Activated naive CD8-positive, alpha-beta T cell treated with anti-CD3 and anti-CD28 coated beads, Interleukin-2, amount 50 U/mL, for 24 hours (primary cell): ENCODE measurements at places on chromosomes 7 and 10.

- no peak overlapping the region for H3K4me3 ChIP-seq
- H3K27me3 ChIP-seq: peaks cover 23% of the 10 kb centered on the region
- no peak overlapping the region for H3K27ac ChIP-seq
- H3K36me3 ChIP-seq: no peaks in the 10 kb centered on the region
- no peak for DNase-seq
Observed at GRCh38 chr7:95917634-95918033, 145.3 kb downstream of the DYNC1I1 start.

GRCh38 chr7:146902728-146903127, 786.1 kb downstream of the CNTNAP2 start:
- H3K4me3 ChIP-seq: no peak overlapping the region
- no peaks in the 10 kb centered on the region for H3K36me3 ChIP-seq
- no peak overlapping the region for H3K27ac ChIP-seq
- no peaks in the 10 kb centered on the region for H3K27me3 ChIP-seq
- H3K4me1 ChIP-seq: no peaks in the 10 kb centered on the region
- DNase-seq: no peak

DNA sequence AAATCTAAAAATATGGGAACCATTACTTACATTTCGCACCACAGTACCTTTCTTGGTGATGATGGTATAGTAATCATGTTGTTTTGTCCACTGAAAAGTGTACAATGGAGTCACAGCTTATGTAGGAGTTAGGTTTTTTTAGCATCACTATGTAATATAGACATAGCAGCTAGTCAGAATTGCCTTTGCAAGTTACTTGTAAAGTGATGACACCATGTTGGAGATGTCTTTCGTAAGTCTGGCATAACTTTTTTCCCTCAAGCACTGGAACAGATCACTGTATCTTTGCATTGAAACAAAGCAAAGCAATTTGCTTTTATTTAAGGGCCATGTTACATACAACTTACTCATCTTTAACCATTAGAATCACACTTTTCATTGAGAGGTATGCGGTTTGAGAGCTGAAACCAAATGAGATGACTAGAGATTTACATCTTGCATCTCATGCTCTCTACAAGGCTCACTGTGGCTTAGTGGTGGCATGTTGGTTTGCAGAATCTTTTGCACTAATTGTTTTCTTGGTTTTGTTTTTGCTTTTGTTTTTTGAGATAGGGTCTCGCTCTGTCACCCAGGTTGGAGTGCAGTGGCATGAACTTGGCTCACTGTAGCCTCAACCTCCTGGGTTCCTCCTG, 18.3 kb downstream of the UBN2 start:
- no peak overlapping the region for H3K27ac ChIP-seq
- H3K4me1 ChIP-seq: no peaks in the 10 kb centered on the region
- no peak for DNase-seq
- H3K4me3 ChIP-seq: no peak overlapping the region

DNA sequence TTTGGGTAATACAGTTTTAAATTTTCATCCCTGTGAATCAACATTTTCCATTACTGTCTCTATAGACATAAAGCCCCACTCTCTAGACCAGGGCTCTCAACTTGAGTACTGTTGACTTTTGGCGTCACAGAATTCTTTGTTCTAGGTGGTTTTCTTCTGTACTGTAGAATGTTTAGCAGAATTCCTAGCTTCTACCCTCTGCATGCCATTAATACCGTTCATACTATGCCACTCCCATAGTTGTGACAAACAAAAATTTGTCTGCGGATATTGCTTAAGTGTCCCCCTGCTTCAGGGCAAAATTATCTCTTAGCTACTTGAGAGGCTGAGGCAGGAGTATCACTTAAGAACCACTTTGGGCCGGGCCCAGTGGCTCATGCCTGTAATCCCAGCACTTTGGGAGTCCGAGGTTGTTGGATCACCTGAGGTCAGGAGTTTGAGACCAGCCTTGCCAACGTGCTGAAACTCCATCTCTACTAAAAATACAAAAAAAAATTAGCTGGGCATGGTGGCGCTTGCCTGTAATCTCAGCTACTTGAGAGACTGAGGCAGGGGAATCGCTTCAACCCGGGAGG, 57.3 kb upstream of the NRG3 start:
- no peak for DNase-seq
- no peaks in the 10 kb centered on the region for H3K36me3 ChIP-seq
- no peaks in the 10 kb centered on the region for H3K4me1 ChIP-seq
- no peaks in the 10 kb centered on the region for H3K27me3 ChIP-seq
- no peak overlapping the region for H3K4me3 ChIP-seq

GRCh38 chr10:130368761-130369560, 232.8 kb downstream of the GLRX3 start:
- no peak for DNase-seq
- no peaks in the 10 kb centered on the region for H3K4me1 ChIP-seq
- no peaks in the 10 kb centered on the region for H3K27me3 ChIP-seq
- H3K27ac ChIP-seq: no peak overlapping the region

DNA sequence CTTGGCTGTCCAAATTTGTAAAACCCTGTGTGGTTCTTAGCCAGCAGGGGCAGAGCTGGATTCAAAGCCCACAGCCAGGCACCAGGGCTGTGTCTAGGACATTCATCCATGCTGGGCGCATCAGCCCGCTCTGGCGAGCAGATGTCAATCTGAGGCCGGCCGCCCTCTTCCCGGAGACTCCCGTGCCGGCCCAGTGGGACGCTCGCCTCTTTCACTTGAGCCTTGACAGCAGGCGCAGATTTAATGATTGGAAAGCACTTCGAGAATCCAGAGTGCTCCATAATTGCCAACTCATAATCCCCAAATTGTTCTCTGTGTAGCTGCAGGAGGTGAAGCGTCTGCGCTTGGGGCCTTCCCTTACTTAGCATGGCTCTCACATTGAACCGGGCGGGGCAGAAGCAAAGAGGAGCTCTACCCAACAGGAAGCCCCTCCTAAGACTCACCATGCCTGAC, 36.7 kb downstream of the SLIT1 start:
- no peaks in the 10 kb centered on the region for H3K36me3 ChIP-seq
- H3K27ac ChIP-seq: no peak overlapping the region
- H3K4me3 ChIP-seq: no peak overlapping the region
- no peak for DNase-seq
- H3K27me3 ChIP-seq: peaks cover 1% of the 10 kb centered on the region
- H3K4me1 ChIP-seq: no peaks in the 10 kb centered on the region

GRCh38 chr10:70784471-70784870, 706 bp downstream of the TBATA start:
- no peaks in the 10 kb centered on the region for H3K36me3 ChIP-seq
- no peak overlapping the region for H3K27ac ChIP-seq
- H3K4me3 ChIP-seq: no peak overlapping the region
- H3K27me3 ChIP-seq: peaks cover 2% of the 10 kb centered on the region

DNA sequence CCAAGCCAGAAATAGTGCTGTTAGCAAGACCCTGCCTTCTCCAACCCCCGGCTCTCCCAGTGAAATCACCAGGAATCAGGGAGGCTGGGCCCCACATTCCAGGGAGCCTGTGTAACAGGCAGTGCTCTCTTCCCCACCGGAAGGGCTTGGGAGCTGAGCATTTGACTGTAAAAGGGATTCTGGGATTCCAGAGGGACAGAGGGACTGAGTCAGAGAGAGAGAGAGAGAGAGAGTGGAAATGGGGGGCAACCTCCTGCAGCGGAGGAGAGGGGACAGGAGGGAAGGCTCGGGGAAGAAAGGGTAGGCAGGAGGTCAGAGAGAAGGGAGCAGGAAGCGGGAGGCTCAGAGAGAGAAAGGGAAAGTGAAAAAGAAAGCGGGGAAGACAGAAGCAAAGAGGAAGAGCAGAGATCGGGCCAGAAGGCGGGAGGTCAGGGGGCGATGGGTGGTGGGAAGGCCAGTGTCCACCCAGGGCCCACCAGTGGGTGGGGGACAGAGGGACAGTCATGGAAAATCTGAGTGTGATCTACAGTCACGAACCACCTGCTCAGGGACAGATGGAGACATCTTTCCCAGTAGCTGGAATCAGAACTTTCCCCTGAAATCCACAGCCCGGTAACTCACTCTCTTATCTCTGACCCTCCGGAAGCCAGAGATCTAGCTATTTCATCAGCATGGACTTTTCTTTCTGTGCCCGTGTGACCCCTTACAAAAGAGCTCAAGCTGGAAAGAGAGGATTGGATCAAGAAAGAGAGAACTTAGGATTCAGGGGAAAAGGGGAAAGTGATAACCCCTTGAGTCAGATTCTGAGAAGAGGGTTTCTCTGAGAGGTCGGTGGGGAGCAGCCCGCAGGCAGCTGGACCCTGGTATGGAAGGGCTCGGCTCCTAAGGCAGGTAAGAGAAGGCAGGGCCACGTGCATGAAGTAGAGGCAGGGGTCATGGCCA, 4.6 kb upstream of the SERPINE1 start:
- peak overlapping the region; percentile 60 for H3K4me3 ChIP-seq
- H3K36me3 ChIP-seq: no peaks in the 10 kb centered on the region
- peaks cover 60% of the 10 kb centered on the region for H3K27me3 ChIP-seq
- H3K4me1 ChIP-seq: peaks cover 45% of the 10 kb centered on the region
- DNase-seq: no peak

- peaks cover 44% of the 10 kb centered on the region for H3K27me3 ChIP-seq
- peak; percentile 89 for DNase-seq
- peaks cover 14% of the 10 kb centered on the region for H3K4me1 ChIP-seq
- H3K4me3 ChIP-seq: peak within 1 kb of the TSS; percentile 85
- H3K27ac ChIP-seq: peak within 1 kb of the TSS; percentile 40
Observed at GRCh38 chr7:90244909-90245851, at the start of gene CFAP69. Gene CFAP69 (plus strand): TSS chr7:90245174. CDS start chr7:90245425, 251 bp downstream.

DNA sequence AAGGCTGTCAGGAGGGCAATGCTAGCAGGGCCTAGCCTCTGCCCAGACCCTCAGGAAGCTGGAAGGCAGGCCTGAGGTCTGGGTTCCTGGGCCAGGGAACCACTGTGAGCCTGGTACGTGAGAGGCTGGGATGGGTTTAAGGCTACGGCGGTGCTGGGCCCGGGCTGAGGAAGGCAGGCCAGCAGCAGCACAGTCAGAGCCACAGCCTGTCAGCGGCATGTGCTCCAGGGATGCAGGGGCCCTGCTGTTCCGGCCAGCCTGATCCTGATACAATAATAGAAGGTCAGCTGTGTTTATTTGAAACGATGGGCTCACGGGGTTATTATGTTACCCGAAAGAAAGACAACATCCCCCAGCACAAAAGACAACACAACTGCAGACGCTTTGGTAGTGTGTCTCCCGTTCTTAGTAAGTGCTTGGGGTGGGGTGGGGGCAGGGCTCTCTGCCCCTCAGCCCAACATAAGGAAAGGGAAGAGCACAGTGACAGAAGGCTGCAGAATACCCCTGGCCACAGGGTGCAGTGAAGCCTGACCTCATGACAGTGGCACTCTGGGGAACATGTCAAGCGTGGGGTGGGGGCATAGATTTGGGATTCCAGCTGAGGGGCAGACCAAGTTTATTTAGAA, 95.0 kb downstream of the COL13A1 start:
- no peak for DNase-seq
- no peaks in the 10 kb centered on the region for H3K4me1 ChIP-seq
- no peak overlapping the region for H3K27ac ChIP-seq

- no peak overlapping the region for H3K4me3 ChIP-seq
- no peak overlapping the region for H3K27ac ChIP-seq
- no peaks in the 10 kb centered on the region for H3K36me3 ChIP-seq
Observed at GRCh38 chr10:3408603-3409365, 236.2 kb upstream of the PITRM1 start.

GRCh38 chr7:158887594-158887993, 31.2 kb downstream of the DYNC2I1 start:
- no peaks in the 10 kb centered on the region for H3K27me3 ChIP-seq
- H3K36me3 ChIP-seq: peaks cover 13% of the 10 kb centered on the region
- H3K4me3 ChIP-seq: no peak overlapping the region

GRCh38 chr7:36021917-36022550, 131.0 kb upstream of the EEPD1 start:
- H3K4me3 ChIP-seq: no peak overlapping the region
- no peaks in the 10 kb centered on the region for H3K36me3 ChIP-seq
- no peak overlapping the region for H3K27ac ChIP-seq
- no peaks in the 10 kb centered on the region for H3K4me1 ChIP-seq

- peaks cover 3% of the 10 kb centered on the region for H3K4me1 ChIP-seq
- no peak overlapping the region for H3K4me3 ChIP-seq
- DNase-seq: no peak
- H3K27ac ChIP-seq: no peak overlapping the region
- H3K27me3 ChIP-seq: no peaks in the 10 kb centered on the region
- H3K36me3 ChIP-seq: no peaks in the 10 kb centered on the region
Observed at GRCh38 chr7:157547102-157547501, 210.3 kb downstream of the DNAJB6 start.

DNA sequence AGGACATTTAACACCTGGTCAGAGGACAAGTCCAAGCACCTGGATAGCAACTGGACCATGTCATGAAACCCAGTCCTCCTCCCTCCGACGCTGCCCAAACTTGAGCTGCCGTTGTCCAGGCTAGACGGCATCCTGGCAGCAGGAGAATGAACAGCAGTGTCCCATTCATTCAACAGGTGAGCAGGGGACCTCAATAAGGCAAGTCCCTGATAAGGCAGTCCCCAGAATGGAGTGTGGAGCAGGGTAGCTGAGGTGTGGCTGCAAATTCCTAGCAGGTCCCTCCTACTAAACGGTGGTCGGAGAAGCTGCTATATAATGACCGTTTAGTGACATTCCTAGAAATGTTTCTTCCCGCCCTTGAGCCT, 169.8 kb downstream of the PRKAG2 start:
- H3K36me3 ChIP-seq: no peaks in the 10 kb centered on the region
- no peaks in the 10 kb centered on the region for H3K27me3 ChIP-seq
- peaks cover 1% of the 10 kb centered on the region for H3K4me1 ChIP-seq
- no peak overlapping the region for H3K4me3 ChIP-seq
- no peak overlapping the region for H3K27ac ChIP-seq

DNA sequence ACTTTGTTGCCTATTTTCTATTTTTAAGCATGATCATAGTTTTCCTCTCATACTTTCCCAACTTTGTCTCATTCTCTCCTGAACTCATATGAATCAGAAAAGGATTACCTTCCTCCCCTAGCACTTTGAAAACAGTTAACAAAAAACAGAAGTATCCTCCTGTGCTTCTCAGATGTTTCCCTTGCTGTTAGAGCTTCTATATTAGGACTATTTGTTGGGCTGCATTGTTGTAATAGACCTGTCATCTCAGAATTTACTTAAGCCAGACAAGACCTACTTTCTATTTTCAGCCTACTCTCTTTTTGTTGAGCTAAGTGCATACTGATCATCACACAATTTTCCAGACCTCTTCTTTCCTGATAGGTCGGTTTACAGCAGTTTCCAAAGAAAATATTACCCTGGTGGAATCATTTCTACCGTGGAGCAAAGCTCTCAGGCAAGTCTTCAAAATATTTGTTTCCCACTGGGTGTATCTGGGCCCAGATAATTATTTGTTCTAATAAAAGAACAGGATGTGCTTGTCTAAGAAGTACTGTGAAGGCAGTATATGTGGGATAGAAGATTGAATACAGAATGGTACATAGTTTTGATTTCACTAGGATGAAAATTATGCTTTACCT, 411.9 kb upstream of the KLF6 start:
- H3K4me1 ChIP-seq: peaks cover 8% of the 10 kb centered on the region
- no peak overlapping the region for H3K27ac ChIP-seq
- no peak overlapping the region for H3K4me3 ChIP-seq

- H3K4me3 ChIP-seq: no peak overlapping the region
- H3K36me3 ChIP-seq: no peaks in the 10 kb centered on the region
- peaks cover 16% of the 10 kb centered on the region for H3K4me1 ChIP-seq
- H3K27ac ChIP-seq: no peak overlapping the region
- peaks cover 8% of the 10 kb centered on the region for H3K27me3 ChIP-seq
Observed at GRCh38 chr7:74272305-74273038, 16.7 kb upstream of the CLIP2 start.

- peaks cover 6% of the 10 kb centered on the region for H3K36me3 ChIP-seq
- H3K27me3 ChIP-seq: no peaks in the 10 kb centered on the region
- H3K4me1 ChIP-seq: peaks cover 56% of the 10 kb centered on the region
- H3K27ac ChIP-seq: peak overlapping the region; percentile 97
- peak overlapping the region; percentile 92 for H3K4me3 ChIP-seq
Observed at GRCh38 chr10:101693651-101693977, 1.4 kb downstream of the FBXW4 start.

- no peak overlapping the region for H3K4me3 ChIP-seq
- no peak overlapping the region for H3K27ac ChIP-seq
- H3K36me3 ChIP-seq: no peaks in the 10 kb centered on the region
- H3K27me3 ChIP-seq: no peaks in the 10 kb centered on the region
Observed at GRCh38 chr7:10855583-10855982, 118.1 kb upstream of the PHF14 start.
